ENCODE measurements at places on chromosomes 2 and 18.

GRCh38 chr2:241947004-241947350 lies 77.4 kb downstream of the RTP5 start:
- no peak for DNase-seq

DNA sequence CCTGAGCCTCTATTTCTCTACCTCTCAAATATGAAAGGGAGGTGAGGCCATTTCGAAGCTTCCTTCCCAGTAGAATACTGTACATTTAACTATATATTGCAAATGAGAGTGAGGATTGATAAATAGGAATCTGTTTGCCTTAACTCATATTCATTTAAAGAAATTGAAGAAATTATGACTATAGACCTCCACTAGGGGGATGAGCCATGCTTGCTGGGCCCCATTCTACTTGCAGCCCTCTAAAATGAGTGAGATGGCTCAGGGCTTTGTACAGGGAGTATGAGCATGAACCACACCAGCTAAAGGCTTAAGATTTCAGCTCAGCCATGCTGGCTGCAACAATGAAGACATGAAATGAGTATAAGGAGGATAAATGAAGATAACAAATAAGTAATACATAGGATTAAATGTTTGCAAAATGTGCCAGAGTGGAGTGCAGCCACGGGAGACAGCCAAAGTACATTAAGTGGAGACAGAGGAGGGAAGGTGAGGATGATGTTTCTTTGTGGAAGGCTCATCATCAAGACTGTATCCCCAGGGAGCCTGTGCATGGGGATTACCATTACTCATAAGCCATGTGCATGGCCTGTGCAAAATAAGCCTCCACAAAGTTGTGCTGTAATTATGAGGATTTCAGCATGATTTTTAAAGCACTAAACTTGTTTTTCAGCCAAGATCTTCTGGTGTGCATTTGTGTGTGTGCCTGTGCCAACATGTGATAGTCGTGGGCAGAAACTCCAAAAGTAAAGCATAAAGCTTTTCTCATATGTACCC lies 300.8 kb downstream of the CNTNAP5 start:
- no peak for DNase-seq

GRCh38 chr18:32213693-32214092 lies 23.9 kb downstream of the MEP1B start:
- DNase-seq = no peak

DNA sequence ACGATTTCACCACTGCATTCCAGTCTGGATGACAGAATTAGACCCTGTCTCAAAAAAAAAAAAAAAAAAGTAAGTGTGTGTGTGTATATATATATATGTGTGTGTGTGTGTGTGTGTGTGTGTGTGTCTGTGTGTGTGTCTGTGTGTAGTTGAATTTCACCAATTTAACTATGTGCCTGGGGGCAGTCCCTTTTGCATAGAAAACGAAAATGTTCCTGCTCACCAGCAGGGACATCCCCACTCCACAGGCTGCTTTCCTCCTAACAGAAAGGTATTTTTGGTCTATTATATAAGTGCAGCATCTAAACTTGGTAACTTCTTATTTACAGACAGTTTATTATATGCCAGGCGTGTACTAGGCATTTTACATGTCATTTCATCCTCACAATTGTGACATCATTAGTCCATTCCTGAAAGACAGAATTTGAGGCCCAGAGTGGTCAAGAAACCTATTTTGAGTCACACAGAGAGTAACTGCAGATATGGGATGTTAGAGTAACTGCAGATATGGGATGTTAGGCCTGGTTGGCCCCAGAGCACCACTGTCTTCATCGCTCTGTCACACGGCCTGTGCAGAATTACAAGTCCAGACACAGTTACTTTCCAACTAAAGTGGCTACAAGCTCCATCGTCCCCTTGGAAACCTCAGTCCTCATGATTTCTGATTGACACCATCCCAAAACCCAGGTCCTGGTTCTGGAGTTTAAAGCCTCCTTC lies 9.3 kb upstream of the TTL start:
- DNase-seq = no peak

- DNase-seq = no peak
Observed at GRCh38 chr2:167430447-167430846, 542.2 kb downstream of the XIRP2 start.

GRCh38 chr18:36181441-36181840 lies 5.9 kb upstream of the MOCOS start:
- no peak for DNase-seq

DNA sequence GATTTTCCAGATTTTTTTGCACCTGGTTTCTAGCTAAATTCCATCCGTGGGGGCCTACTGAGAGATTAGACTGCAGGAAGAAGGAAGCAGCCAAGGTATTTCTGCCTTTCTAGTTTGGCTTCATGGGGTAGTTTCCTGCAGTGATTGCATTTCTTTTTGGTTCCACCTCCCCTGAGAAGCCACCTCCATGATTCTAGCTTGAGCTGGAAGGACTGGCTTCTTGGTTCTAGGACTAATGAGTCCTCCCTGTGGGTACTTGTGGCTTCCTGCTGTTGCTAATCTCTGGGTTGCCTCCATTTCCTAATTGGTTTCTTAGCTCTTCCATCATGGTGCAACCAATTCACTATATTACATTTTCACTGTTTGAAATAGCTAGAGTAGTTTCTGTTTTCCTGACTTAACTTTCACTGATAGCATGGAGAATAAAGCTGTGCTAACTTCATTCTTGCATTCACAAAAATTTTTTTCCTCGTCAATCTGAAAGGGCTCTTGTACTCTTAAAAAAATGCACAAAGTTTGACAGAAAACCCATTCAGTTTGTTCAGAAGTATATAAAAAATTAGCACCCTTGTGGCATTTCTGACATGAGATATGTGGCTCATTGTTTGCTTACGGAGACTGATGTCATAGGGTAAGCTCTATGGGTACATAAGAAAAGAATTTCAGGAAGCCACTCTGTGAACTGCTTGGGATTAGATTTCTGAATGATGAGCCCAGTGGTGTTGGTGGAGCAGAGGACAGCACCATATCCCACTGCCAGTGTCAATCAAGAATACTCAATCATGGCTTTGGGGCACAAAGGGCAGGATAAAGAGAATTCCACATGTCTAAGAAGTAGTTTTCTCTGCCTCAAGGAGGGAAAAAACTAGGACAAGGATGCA lies 242.8 kb upstream of the RBMS1 start:
- no peak for DNase-seq

DNA sequence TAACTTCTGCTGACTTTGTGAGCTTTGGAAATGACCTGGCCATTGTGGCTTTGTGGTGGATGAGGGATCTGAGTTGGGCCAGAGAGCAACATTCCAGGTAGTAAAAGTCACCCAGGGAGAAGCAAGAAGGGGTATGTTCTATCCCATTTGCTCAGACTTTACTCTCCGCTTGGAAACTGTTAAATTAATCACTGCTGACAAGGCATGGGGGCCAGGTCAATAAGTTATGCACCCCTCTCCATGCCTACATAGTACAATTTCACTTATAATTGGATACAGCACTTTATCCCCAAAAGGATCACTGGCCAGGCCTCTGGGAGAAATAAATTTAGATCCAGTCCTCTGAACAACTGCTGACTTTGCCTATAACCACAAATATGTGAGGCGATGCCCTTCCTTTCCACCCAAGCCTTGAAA lies 92.1 kb downstream of the RPRM start:
- no peak for DNase-seq

GRCh38 chr2:129862668-129863067 lies 116.8 kb upstream of the RAB6C start:
- no peak for DNase-seq

DNA sequence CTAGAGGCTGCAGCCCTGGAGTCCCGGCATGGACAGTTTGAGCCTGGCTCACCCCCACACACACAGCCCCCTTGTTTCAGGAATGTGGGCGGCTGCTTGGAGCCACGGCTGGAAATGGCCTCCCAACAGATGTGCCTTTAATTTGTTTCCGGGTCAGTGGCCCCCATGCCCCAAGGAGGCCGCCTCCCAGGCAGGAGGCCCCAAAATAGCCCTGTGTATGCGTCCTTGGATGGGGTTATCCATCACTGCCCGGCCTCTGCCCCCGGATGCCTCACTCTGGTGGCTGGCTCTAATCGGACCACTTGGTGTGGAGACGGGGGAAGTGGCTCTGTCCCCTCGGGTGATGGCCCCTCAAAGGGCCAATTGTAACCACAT lies 151.9 kb upstream of the MYCN start:
- DNase-seq = no peak

DNA sequence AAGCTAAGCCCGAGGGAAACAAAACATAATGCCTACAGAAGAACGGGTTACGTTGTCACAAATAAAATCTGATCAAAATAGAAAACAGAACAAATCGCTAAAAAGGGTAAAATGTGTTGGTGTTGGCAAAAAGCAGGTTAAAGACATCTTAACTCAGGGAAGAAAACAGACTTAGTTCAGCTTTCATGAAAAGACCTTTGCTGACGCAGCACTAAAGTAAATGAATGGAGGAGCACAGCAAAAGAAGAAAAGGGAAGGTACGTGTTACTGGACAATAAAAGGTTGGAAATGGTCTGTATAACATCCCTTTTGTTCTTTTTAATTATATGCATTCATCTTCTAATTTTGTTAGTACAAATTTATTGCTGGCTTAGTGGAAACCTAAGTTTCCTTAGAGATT lies 117.4 kb upstream of the DSEL start:
- no peak for DNase-seq

- no peak for DNase-seq
Observed at GRCh38 chr2:75637568-75637967, 9.0 kb upstream of the MRPL19 start.

DNA sequence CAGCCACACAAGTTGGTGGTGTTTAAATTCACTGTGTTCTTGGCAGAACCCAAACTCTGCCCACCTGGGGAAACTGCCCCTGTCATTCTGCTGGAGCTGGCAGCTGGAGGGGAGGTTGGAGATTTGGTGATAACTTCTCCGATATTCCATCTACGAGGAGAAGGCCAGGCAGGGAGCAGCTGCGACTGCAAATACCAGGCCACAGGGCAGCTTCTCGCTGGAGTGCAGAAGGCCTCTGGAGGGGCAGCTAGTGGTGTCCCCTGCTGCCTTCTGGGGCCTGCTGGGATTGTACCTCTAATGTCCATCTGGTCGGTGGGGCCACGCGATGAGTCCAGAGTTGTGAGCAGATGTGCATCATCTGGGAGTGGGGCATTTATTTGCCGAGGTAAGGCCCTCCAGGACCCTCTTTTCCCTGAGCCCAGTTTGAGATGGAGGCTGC lies 98.9 kb downstream of the ACKR3 start:
- DNase-seq = no peak

GRCh38 chr18:78948221-78948620 lies 31.4 kb upstream of the SALL3 start:
- no peak for DNase-seq

DNA sequence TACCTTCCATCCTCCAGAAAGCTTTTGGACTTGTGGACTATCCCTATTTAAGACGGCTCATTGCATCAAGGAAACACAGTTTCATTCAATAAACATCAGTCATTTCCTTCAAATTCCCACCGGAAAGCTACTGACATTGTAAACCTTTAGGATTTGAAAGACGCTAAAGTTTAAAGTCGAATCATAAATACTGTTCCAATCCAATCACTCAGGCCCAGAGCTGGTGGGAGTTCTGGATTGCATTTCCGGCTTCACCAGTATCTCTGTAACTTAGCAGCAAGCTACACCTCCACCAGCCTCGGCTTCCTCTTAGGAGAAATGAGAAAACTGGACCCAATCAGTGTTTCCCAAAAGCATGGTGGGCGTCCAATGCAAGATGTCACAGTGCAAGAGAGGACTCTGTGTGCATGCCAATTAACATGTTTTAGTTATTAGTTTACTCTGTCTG lies 1.6 kb downstream of the WDFY1 start:
- DNase-seq = no peak

- DNase-seq = no peak
Observed at GRCh38 chr18:58013241-58014211, 30.5 kb upstream of the NEDD4L start.

DNA sequence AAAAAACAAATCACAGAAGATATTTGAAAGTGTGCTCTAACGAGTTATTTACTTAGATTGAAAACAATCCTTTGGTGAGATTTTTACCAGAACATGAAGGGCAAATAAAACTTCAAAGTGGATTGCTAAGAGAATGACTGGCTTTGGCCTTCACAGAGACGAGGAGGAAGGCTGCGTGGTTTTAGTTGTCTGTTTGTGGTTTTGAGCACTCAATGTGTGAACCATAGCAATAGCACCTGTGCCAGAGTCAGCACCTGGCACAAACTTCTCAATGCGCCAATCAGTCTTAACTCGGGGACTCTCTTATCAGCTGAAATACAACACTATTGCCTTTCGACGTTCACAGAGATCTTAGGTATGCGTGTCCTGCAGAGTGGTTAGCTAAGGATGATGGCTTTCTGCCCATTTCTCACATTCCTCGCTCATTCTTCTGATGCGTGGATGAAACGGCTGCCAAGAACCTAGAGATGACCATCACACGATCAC lies 70.0 kb downstream of the MBP start:
- DNase-seq = peak; percentile 67

DNA sequence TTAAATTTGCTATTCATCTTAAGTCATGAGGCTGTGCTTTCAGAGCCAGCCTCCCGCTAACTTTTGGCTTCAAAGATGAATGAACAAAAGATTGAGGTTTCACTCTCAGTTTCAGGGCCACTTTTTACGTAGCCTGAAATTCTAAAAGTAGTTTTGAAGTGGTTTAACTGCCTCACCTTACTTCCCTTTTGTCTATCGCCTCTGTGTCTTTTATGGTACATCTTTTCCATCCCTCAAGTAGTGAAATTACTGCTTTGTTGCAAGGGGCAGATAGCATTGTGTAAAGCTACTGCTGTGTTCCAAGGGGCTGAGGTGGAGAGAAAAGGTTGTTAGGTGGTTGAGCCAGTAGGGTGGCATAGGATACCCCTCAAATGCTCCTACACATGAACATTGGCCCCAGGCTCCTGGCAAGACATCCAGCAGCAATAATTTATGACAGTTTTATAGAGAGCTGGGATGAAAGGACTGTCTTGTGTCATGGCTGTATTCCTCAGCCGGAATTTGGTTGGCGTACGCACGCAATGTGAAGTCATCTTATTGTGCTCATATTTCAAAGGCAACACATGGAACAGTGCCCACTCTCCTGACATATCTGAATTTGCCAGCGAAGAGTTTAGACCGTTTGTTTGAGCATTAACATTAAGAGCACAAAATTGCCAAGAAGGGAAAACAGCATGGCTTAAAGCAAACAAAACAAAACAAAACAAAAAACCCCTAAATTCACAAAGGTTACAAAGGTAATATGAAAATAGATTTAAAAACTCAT lies 32.2 kb downstream of the QPCT start:
- no peak for DNase-seq

- DNase-seq = no peak
Observed at GRCh38 chr2:167706800-167707199, 540.6 kb downstream of the STK39 start.

DNA sequence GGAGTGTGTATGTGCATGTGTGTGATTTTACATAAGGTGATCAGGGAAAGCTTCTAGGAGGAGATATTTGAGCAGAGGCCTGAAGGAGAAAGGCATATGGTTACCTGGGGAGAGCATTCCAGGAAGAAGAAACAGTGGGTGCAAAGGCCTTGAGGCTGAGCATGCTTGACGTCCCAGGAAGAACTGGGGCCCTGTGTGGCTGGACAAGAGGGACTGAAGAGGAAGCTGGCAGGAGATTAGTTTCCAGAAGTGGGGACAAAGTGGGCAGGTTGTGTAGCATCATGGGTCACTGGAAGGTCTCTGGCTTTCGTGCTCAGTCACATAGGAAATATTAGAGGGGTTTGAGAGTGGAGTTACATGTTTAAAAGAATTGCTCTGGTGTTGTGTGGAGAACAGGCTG lies 42.0 kb upstream of the POLE4 start:
- DNase-seq = no peak
